ENCODE measurements at places on chromosomes 5 and 9.
A peak's percentile ranks its signal among the peaks of the same experiment; 100 is the strongest.

DNA sequence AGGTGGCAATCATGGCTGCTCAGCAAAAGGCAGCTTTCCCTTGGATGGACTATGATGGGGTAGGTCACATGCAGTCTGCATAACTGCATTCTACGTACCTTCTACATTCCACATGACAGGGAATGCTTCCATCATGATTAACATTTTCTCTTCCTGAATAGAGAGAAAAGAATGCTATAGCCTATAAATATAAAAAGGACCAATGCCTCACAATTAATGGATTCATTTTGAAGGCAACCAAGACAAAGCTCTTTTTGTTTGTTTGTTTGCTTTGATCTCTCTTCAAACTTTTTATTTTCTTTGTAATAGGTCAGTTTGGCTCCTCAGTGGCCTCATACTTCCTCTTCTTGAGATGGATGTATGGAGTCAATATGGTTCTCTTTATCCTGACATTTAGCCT lies 201.3 kb downstream of the ALDH1A1 start:
- no peak for DNase-seq

DNA sequence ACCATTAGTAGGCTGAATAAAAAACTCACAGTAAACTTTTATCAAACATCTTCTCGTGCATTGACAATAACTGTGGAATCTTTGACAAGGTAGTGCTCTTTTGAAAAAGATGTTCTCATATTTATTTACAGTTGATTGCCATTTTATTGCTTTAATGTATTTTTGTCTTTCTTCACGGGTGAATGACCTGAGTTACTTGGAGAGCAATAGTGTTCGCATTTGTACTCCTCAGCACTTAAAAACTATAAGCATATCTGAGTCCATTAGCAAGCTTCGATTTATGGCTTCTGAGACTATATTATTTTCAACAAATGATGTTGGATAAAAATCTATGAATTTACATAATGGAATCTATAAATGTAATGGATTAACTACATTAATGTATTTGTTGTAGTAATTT lies 1012.3 kb downstream of the CDH9 start:
- no peak for DNase-seq

- DNase-seq, result no peak
Measured at GRCh38 chr9:113599646-113600022, 136.1 kb downstream of the RGS3 start.

DNA sequence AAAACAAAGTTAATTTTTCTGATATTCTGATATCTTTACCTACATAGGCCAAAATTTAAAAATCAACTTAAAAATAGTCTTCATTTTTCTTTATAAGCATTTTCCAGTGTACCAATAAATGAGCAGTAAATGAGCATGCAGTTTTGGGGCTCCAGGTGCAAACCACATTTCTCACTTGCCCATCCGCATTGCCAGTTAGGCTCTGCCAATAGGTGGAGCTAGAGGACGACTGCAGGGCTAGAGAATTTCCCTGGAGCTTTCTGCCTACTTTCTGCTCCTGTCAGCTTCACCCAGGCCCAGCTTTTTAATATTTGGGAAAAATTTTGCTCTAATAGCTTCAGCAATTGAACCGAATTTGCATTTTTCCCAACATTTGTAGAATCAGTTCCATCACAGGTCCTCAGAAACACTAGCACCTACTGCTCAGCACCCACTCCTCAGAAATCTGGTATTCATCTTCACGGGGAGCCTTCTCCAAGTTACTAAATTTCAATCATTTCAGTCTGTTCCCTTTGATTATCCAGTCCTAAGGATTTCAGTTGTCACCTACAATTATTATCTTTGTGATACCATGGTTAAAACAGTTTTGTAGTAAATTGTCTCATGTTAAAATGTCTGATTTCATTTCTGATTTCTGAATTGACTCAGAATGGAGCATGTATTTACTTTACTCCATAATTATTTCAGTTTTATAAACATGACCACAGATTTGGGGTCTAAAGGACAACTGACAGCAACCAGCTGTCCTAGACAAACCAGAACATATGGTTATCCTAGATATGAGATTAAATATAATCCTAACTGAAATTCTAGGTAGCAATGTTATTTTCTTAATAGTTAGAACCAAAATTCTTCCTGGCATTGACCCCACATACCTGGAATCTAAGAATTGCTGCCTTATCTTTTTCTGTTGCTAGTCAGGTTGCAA lies 104.6 kb upstream of the FAM174A start:
- peak; percentile 27 for DNase-seq

GRCh38 chr9:129124506-129125069 lies 13.4 kb downstream of the PTPA start:
- DNase-seq, result no peak

GRCh38 chr9:125655691-125656410 lies 51.2 kb downstream of the MAPKAP1 start:
- no peak for DNase-seq

DNA sequence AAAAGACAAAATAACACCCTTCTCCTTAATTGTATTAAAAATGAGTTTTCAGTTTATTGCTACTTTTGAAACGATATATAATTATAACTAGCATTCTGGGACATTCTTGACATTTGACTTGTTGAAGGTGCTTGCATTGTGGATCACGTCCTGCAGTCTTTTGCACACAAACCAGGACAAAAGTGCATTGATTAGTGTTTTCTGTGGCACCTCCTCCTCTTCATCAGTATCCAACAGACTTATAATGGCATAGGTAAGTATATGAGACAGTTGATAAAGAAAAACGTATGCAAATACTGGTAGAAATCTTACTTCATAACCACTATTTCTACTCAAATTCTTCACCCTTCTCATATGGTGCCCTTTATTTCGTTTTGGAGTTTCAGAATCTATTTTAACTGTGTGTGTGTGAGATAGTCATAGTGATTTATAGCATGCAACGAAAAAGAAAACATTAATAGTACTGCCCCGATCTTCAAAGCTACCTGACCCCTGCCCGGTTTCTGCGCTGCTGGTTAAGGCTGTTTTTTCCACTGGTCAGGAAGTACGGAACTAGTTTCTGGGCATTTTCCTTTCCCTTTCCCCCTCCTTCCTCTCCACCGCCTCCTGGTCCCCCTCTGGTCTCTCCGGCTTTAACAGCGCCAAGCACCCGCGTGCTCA lies 639 bp upstream of the RASA1 start:
- DNase-seq, result no peak

DNA sequence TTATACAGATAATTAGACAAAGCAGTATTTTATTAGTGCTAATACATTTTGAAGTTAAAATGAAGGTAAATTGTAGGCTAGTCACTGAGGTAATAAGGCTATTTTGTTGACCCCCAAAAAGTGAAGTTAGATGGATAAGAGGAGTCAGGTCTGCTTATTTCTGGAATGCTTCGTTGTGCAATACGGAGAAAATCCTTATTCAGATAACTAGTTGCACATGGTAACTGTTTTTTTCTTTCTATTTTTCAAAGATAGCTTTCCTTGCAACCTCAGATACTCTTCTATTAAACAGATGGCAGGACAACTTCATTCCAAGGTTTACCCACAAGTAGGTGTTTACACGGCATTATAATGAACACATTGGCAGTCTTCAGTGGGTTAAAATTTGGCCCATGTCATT lies 101.1 kb downstream of the TMEM174 start:
- DNase-seq, result no peak

GRCh38 chr5:140574165-140574564 lies 9.5 kb downstream of the SLC35A4 start:
- no peak for DNase-seq

- DNase-seq, result no peak
Measured at GRCh38 chr9:121725008-121725775, 73.8 kb downstream of the DAB2IP start.

DNA sequence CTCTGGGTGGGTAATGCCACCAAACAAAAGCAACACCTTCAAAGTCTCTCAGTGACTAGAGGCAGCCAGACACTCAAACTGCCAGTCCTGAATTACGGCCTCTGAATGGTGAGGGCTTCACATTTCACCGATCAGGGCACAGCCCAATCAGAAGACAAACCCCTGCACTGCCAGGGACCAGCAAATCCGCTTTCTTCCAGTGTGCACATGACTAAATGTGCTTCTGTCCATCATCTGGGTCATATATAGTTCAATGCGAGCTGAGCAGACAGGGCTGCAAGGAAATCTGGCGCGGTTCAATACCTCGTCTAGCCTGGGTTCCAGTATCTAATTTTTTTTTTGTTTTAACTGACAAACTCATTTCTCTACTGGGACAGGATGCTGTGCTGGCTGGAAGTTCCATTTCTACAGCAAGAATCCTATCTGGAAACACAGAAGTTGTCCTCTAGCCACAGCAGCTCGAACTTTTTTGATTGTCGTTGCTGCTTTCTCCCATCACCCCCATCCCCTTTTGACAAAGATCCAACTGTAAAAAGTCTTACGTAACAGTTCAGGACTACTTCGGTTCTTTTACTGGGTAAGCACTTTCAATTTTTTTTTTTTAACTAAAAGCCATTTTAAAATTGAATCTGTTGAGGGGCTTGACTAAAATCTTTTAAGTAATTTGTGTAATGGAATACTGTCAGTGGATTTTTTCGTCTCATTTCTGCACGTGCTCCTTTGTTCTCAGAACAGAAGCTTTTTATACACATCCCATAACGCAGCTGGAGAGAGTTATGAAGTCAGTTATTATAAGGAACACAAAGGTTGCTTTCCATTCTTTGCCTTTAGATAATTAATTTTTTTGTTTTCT lies 112.7 kb downstream of the NR6A1 start:
- DNase-seq, result peak; percentile 63

DNA sequence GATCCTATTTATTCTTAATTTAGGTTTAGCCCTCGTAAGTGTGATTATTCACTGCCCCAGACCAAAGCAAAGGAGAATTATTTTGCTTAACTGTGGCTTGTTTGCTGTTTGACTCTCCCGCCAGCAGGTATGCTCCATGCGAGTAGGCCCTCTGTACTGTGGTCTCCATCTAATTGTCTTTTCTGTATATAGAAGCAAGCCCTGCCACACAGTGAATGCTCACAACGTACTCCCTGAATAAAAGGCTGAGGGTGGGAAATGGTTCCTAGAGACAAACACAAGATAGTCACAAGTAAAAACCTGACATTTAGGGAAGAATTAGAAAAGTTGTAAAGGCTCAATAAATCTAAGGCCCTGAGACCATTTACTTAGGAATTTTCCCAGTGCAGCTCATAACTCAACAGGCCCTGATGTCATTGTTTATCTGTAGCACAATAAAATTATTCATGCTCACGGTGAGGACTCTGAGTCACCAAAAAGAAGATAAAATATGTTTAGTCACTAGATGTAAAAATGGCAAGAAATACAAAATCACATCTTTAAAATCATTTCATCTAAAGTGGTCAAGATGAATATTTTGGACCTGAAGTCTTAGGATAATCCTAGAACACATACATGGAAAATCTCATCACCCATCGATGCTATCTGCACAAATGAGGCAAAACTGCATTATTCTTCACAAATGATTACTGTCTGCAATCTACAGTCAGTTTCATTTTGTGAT lies 473.2 kb downstream of the ENC1 start:
- no peak for DNase-seq

GRCh38 chr9:128702445-128702948 lies at the start of gene PKN3:
Gene PKN3, plus strand, starts transcription at chr9:128702503. Its CDS starts 413 bp downstream, at chr9:128702916.
- DNase-seq, result peak; percentile 97

DNA sequence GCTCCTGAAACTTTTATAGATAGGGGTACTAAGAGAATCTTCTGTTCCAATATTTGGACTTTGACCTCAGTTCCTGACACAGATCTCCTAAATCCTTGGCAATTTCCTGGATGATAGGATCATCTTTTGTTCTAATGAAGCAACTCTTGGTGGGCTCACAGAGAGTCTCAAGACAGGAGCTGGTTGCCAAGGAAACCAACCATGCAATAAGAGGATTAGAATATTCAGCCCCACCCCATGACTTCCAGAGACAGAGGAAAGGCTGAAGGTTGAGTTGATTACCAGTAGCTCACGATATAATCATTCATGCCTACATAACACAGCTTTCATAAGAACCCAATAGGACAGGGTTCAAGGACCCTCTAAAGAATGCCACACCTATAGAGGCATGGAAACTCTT lies 2050.2 kb upstream of the CDH6 start:
- no peak for DNase-seq

GRCh38 chr5:129899454-129899853 lies 4.8 kb upstream of the CHSY3 start:
- DNase-seq, result no peak

DNA sequence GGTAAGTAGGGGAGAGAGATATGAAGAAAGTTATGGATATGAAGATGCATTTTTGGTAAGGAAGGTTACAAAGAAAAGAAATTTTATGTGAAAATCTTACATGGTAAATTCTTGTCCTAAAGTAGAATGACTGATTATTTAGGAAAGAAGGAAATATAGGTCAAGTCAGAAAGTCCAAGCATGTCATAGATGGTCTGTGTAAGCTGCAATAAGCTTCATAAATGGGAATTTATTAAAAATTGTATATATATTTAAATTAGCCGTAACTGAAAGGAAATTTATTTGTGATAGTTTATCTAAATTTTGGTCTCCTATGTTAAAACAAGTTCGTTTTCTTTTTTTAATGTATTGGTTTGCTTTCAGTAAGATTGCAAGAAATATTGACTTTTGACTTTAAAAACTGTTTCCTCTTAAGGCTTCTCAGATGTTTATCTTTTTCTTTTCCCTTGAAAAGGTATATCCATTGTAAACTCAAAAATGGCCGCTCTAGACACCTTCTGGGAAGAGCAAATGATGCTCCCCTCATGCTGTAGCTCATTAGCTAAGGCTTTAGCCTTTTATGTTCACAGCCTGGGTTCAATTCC lies 46.8 kb upstream of the HAPLN1 start:
- no peak for DNase-seq

DNA sequence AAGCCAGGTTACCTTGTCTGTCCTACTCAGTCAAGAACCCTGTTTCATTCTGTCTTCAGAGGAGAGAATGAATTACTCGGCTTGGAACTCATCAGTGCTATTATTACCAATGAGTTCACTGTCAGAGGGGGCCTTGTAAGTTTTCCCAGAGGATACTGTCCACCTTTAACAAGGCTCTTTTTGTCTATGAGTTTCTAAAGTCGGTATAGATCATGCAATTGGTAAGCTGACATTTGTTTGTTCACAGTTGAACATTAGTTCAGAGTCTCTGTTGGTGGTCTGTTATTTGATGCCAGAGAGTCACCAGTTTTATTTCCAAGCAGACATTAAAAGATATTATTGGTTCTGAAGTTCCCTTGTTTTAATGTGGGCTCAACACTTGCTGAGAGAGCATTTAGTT lies 58.1 kb upstream of the DHFR start:
- DNase-seq, result no peak

DNA sequence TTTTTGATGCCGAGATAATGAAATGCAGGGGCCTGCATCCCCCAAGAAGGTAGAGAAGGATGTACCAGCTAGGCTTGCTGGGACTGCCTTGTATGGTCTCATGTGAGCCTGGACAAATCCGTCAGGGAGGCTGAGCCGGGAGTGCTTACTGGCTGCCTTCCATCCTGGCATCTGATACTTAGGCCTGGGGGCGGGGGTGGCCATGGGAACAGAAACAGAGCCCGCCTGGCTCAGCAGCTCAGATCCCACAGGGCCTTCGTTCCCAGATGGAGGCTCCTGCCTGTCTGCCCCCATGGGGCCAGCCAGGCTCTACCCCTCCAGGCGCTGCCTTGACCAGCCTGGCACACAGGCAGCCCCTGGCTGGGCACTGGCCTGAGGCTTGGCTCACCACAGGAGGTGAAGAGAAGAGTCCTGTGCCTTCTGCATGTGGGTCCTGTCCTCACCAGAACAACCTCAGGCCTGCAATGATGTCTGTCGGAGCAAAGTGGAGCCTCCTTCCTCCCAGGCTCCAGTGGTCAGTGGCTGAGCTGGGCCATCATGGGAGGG lies 10.5 kb upstream of the SPATA31E1 start:
- no peak for DNase-seq

Measured in GM13976 (cell line).